Activated CD4-positive, alpha-beta T cell treated with anti-CD3 and anti-CD28 coated beads, Interleukin-2, amount 50 U/mL, for 4 hours (primary cell): ENCODE measurements at places on chromosomes 11 and 22.

- no peak for DNase-seq
Measured at GRCh38 chr22:17368554-17369438, 464 bp upstream of the CECR2 start.

GRCh38 chr11:44244639-44245310 is 65.2 kb downstream of the ALX4 start:
- no peak for DNase-seq

- DNase-seq = no peak
Measured at GRCh38 chr11:20563866-20564265, 35.5 kb upstream of the SLC6A5 start.

- DNase-seq = no peak
Measured at GRCh38 chr11:112785719-112786118, 175.5 kb upstream of the NCAM1 start.

- DNase-seq = no peak
Measured at GRCh38 chr11:129704831-129705230, 110.8 kb upstream of the TMEM45B start.

DNA sequence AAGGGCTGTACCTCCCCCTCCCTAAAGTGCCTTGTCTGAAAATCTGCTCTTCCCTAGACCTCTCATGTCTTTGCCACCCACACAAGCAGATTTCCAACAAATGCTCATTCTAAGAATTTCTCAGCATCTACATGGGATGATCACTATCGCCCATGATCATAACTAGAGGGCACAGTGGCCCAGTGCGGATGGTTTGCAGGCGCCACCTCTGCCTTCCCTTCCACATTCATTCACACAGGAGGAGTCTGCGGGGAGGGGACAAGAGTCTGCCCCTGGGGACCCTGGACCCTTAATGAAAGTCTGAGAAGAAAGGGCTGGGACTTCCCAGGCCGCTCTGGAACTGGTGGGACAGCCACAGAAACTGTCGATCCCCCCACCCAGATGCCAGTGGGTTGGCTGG is 28.9 kb downstream of the KCTD17 start:
- no peak for DNase-seq

- no peak for DNase-seq
Measured at GRCh38 chr11:7437696-7438095, 47.6 kb upstream of the OLFML1 start.

GRCh38 chr22:32951807-32952153 is 106.4 kb downstream of the SYN3 start:
- no peak for DNase-seq

- no peak for DNase-seq
Measured at GRCh38 chr11:93220078-93220477, 22.3 kb upstream of the SLC36A4 start.

DNA sequence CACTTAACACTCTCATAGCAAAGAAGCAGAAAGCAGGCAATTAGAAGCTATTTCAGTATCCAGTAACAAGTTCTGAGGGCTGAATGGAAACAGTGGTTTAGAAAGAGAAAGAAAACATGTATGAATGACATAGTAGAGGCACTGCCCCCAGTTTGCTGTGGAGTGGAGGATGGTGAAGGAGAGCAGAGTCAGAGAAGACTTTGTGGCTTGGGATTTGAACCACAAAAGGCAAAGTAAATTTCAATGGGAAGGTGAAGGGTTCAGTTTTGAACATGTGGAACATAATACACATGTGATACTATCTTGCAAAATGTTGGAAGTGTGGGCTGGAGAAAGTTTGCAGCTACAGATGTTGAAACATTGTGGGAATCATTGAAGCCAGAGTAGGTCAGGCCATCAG is 81.4 kb downstream of the SNX19 start:
- no peak for DNase-seq

DNA sequence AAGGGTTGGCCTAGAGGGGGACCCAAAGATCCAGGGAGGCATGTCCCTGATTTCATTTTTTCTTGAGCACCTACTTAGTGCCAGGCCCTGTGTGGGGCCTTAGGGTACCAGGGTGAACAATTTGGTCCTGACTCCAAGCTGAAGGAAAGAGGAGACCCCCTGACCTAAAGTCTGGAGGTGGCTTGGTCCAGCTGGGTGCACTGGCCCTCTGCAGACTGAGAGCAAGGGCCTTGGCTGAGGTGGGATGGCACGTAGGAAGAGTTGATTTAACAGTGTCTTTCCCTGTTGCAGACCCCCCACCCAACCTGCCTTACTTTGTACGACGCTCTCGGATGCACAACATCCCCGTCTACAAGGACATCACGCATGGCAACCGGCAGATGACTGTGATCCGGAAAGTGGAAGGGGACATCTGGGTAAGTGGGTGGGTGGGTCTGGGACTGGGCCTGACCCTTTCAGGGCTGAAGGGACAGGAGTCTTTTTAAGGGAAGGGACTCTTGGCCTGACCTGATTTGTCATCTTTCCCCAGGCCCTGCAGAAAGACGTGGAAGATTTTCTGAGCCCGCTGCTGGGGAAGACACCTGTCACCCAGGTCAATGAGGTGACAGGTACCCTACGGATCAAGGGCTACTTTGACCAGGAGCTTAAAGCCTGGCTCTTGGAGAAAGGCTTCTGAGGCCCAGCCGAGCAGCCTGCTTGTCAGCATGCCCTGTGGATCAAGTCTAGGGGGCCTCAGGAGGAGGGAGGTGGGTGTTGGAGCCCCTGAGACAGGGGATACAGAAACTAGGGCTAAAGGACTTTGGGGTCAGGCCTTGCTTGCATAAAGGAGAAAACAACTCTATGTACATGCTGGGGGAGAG is 3.3 kb downstream of the MRPL49 start:
- DNase-seq = no peak

DNA sequence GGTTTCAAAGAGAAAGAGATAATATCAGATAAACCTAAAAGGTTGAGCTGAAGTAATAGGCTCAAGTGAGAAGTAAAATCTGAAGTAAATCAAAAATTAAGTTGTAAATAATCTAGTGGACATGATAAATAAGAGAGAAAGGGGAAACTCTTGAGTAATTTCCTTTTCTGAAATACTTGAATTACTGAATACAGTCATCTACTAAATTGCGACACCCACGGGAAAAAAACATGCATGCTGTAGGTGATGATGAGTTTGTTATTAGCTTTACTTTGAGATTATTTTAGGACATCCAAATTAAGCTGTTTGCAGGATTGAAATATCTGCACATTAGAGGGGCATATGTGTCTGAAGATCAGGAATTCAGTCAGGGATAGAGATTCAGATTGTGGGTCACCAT is 50.0 kb upstream of the CARD18 start:
- no peak for DNase-seq

DNA sequence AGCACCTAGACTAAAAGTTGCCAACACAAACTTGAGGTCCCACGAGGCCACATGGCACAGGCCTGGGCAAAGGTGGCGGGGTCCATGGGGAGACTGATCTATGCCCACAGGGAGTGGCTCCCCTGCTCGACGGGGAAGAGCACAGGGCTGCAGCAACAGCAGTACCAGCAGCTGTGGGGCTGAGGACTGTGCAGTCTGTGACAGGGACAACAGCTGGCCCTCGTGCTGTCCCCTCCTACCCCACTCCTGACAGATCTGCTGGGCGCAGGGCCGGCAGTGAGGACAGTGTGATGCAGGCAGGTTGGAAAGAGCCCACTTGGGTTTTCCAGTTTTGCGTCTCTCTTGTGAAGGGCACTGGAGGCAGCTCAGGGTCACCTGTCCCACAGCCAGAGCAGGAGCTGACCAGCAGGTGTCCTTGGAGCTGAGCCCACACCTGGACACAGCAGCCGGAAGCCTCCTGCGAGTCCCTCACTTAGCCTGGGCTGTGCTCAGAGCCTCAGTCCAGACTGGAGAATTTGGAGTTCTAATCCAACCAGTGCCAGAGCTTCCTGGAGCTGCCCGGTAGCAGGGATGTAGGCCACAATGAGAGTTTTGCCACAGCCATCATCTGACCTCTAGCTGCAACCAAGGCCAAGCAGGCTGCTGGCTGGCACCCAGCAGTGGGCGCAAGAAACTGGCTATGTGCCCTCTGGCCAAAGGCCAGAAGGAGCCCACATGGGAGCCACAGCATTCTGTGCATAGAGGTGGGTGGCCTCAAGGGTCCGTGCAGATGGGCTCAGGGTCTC is 3.6 kb upstream of the GAS2L1 start:
- DNase-seq = no peak

DNA sequence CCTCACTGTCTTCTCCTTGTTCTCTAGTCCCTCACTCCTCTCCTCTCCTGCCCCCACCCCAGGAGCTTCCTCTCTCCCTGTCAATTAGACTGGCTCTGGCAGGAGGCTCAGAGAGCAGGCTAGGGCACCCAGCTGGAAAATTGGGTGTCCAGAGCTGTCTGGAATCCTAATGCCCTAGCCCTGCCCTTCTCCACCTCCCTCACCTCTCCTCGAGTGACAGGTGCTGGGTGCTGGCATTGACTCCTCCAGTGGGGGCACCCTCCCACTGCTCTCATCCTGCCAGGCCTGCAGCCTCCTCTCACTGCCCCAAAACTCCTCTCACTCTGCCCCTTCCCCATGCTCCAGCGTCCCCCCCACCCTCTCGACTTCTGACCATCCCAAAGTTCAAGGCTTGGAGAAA is 68.9 kb downstream of the CYTH4 start:
- DNase-seq = no peak

- no peak for DNase-seq
Measured at GRCh38 chr11:131866535-131867400, 496.4 kb downstream of the NTM start.

GRCh38 chr11:94673951-94674491 is 94.1 kb upstream of the AMOTL1 start:
- DNase-seq = no peak

DNA sequence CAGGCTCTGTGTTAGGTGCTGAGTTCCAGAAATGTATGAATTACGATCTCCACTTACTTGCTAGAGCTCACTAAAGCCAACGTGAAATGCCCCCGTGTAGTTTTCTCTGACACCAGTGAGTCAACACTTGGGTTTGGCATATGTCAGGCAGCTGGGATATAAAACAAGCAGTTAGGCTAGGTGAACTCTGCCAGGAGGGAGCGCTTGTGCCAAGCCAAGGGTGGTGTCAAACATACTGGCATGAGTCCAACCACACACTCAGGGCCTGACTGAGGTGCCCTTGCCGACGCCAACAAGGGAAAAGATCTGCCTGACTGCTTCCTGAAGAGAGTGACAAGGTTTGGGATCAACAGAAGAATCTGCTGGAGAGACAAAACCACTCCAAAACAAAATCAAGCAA is 167.8 kb upstream of the NARS2 start:
- DNase-seq = no peak

DNA sequence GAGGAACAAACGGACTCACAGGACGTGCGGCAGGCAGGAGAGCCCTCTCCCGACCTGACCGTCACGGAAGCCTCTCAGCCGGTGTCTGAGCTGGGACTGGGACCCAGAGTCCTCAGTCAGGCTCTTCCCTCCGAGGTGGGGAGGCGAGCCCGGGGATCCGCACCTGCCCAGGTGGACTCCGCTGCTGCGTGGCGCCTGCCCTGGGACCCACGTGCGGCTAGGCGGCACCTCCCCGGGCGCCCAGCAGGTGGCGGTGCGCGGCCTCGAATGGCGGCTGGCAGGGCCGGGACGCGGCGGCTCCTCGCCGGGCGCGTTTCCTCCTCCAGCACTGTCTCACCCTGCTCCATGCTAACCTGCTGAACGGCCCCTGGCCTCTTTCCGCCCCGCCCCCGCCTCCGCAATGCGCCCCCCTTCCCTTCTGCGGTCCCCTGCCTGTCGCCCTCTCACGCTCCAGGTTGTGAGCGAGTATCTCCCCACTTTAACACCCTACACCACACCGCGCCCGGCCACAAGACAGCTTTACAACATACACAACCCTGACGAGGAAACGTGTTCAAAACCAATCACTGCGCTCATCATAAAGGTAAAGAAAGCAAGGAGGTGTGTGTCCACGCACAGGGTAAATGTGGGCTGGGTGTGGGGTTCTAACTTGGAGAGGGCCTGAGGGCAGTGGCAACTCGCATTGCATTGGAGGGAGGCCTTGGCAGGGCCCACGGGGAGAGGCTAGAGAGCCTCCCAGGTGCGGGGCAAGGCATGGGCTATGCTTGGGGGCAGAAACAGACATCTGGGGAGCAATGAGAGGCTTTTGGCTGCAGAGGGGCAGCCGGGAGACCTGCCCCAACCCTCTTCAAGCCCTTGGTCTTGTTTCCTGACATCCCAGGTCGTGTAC is 25.9 kb upstream of the ATXN10 start:
- DNase-seq = peak; percentile 74

- no peak for DNase-seq
Measured at GRCh38 chr22:17285656-17286055, 66.4 kb upstream of the ADA2 start.

- DNase-seq = no peak
Measured at GRCh38 chr11:101866619-101867491, 48.0 kb upstream of the CEP126 start.

GRCh38 chr22:31496735-31497146 is 405 bp downstream of the SFI1 start:
- peak; percentile 18 for DNase-seq

- DNase-seq = peak; percentile 42
Measured at GRCh38 chr22:41681616-41682015, 7.1 kb downstream of the SNU13 start.

- no peak for DNase-seq
Measured at GRCh38 chr22:49233507-49234100, 594.1 kb downstream of the BRD1 start.

DNA sequence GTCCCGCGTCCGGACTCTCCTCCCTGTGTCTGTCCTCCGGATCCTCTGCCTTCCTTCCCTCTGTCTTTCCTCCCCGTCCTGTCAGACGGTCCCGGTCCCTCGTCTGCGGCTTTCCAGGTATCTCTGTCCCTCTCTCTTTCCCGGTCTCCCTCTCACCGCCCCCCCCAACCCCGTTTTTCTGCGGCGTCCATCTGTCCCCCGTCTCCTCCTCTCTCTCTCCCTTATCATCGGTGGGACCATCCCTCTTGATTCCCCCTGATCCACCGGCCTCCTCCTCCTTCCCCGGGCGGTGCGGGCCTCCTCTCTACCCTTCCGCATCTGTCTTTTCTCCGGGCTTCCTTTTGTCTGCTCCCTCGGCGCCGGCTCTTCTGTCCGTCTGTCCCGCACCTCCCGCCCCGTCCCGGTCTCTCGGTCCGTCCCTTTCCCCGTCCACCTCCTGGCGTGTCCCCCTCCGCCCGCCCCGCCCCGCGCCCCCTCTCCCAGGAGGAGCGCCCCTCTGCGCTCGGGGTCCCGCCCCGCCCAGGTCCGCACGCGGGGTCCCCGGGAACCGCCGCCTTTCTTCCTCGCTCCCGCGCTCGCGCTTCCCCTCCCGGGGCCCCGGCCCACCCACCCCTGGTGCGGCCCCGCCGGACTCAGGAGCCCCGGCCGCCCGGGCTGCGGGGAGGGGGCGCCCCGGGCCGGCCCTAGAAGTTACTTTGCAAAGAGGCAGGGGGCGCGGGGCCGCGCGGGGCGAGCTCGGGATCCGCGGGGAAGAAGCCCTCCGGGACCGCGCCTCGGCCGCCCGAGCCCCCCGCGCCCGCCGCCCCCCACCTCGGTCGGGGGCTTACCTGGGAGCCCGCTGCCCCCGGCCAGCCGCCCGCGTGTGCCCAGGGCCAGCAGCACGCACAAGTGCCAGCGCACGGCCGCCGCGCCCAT is 568 bp downstream of the SCUBE1 start:
- no peak for DNase-seq
